ENCODE measurements at places on chromosomes 5 and 9. TPM values are rescaled to one million over a fixed set of nuclear protein-coding genes. Genes with fewer than 3 reads are reported as not detected.

GRCh38 chr5:68494771-68495170, 279.2 kb downstream of the PIK3R1 start:
- no peak for DNase-seq

DNA sequence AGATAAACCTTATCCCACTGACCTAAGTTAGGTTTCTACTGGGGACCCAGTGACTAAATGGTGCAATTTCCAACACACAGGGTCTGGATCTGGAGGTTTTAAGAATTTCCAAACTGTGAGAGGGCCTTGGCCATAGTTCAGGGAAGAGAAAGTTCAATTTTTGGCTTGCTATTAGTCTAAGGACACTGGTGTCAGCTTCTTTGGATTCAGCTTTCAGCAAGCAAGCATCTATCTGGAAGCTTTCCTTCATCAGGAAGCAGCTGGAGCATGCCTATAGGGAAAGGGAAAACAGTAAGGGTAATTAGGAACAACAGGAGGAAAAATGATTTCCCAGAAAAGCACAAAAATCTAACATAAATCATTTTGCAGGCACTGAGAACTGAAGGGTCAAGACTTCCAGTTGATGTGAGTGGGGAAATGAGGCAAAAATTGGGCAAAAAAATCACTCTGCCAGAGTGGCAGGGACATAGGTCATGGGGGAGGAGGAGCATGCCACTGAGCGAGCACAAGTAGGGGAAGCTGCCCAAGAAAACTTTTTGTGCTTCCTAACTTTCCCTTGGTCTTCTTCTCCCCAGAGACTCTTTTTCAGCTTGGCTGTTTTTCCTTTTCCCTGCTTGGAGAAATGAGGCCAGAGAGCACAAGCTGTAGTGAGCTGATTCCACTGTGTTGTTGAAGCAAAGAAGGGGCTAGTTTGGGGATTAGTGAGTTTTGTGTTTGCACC, 299.6 kb downstream of the FGF10 start:
- DNase-seq: no peak

- no peak for DNase-seq
Observed at GRCh38 chr5:114418176-114419066, 56.6 kb downstream of the KCNN2 start.

DNA sequence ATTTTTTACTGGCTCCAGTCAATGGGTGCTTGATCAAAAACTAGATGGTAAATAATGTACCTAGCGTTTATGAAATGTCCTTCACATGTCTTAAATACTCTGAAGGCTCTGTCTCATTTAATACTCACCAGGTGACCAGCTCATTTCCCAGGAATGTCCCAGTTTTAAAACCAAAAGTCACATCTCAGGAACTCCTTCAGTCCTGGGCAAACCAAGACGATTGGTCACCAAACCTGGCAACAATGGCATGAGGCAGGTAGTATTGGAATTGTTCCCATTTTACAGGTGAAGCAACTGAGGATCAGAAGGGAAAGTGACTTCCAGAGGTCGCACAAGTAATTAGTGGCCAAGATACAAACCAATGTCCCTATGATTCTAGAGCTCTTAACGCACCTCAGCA, 27.7 kb downstream of the SMIM23 start:
- no peak for DNase-seq

GRCh38 chr5:179309751-179310320, 35.4 kb downstream of the ADAMTS2 start:
- peak; percentile 33 for DNase-seq

DNA sequence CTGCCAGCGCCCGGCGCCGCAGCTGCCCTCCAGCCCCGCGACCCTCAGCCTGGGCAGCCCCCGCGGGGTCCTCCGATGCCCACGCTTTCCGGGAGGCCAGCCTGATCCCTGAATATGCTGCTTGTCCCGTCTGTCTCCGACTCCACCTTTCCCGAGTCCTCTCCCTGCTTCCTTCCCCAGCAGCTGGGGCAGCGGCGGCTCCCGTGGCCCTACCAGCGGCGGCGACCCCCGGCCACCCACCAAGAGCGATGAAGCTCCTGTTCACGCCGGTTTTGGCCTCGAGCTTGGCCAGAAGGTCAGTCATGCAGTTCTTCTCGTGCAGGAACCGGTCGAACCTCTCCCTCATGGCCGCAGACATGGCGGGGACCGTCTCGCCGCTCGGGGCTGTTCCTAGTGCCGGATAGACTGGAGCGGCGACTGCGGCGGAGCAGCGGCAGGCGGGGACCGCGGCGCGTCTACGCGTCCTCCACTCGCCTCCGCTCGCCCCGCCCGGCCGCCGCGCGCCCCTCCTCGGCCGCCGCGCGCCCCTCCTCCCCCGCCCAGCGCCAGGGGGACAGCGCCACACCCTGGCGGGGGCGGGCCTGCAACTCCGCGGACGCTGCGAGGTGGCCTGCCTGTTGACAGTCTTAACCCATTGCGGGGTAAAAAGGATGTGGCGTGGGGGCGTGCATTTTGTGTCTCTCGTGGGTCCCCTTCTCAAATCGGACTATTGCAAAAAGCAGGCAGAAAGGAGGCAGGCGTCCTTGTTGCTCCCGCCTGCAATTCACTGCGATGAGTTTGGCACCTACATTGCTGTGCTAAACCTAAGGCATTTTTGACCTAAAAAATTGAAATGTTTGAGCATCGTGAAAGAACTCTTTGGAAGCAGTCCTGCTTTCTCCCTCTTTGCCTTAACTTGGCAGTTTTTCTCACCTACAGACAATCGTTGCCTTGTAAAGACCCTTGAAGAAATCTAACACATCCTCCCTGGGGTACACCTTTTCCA, at the start of gene REEP5:
Gene REEP5, minus strand, starts transcription at position 395 of the 985 bp plus-strand sequence. Its CDS starts 37 bp downstream, at position 358.
- DNase-seq: peak; percentile 82

Gene SLC45A2
- total RNA-seq: 0.18 TPM

Gene TBC1D9B
- total RNA-seq: 45.5 TPM
